ENCODE measurements at places on chromosomes 4 and X.

DNA sequence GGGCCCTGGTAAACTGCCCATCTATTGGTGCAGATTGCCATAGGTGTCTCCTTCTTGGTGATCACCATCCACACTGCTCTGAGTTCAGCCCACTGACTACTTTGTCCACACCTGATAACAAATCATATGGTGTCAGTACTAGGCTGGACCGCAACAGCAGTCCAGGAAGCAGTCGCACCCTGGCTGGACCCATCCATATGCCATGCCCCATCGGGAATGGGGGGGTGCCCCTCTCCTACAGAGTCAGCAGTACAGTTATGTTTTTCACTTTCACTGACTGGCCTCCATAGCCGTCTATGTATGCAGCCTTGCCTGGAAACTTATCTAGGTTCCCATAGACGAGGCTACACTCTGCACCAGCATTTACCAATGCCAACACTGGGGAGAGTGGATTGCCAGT lies 226.1 kb downstream of the ADGRL3 start:
- DNase-seq, result no peak

- DNase-seq, result no peak
Measured at GRCh38 chr4:77582711-77583110, 22.9 kb upstream of the CXCL13 start.

- no peak for DNase-seq
Measured at GRCh38 chr4:153081006-153081580, 123.2 kb upstream of the TRIM2 start.

DNA sequence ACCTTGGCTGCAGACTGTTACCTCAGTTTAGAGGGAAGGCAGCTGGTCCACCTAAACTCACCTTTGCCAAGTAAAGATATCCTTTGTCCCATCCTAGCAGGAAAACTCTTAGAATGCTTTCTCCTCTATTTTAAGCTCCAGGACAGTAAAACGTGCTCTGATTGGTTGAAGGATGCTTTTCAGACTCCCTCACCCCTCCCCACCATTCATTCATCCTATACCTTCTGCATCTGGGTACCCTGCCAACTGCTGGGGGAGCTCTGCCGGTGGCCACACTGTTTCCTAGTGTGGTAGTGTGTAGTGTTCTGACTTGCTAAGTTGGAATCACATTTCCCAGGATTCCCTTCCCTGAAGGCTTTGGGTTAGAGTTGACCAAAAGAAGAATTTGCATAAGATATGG lies 20.3 kb upstream of the POLA1 start:
- no peak for DNase-seq

DNA sequence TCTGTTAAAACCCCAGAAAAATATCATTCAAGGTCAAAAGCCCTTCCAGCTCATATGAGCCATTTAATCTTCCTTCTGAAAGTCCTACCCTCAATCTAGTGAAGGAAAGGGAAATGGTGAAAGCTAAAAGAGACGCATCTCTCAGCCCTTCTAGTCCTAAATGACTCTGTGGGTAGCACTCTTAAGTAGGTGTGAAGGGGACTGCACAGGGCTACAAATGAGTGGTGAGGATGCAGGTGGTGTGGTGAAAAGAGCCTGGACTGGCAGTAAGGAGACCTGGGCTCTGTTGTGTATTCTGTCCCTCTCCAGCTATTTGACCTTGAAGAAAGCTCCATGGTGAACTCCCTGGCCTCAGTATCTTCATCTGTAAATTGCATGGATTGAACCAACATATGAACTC lies 671.8 kb upstream of the DIPK2B start:
- DNase-seq, result no peak

- DNase-seq, result no peak
Measured at GRCh38 chr4:74446193-74446868, 1.4 kb downstream of the AREG start.

- DNase-seq, result no peak
Measured at GRCh38 chrX:48076343-48076742, 4.9 kb upstream of the ZNF630 start.

- DNase-seq, result no peak
Measured at GRCh38 chrX:23331701-23332100, 2.9 kb upstream of the PTCHD1 start.

GRCh38 chr4:41232406-41232805 lies 18.1 kb upstream of the APBB2 start:
- no peak for DNase-seq

GRCh38 chr4:111323496-111323895 lies 700.6 kb upstream of the PITX2 start:
- DNase-seq, result no peak

- DNase-seq, result no peak
Measured at GRCh38 chr4:34091451-34091850, 2152.9 kb downstream of the ARAP2 start.

All from stimulated activated CD8-positive, alpha-beta memory T cell treated with anti-CD3 and anti-CD28 coated beads, Interleukin-15, amount 100 ng/mL, for 4 hours (primary cell).